ENCODE measurements at places on chromosomes 3 and 15. TPM values are rescaled to one million over a fixed set of nuclear protein-coding genes. Genes with fewer than 3 reads are reported as not detected.

The CYP1A2 gene
- not detected for total RNA-seq

DNA sequence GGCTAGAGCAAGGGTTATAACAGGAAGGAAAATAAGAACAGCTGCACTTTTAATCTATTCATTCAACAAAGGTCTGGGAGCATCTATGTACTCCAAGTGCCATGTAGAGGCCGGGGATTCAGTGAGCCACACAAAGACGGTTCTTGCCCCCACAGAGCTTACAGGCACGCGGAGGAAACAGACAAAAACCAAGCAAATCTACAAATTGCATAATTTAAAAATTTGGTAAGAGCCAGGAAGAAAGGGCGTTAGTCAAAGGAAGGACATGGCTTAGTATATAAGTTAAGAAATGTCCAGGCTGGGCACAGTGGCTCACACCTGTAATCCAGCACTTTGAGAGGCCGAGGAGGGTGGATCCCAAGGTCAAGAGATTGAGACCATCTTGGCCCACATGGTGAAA is 10.4 kb upstream of the GREM1 start:
- no peak for DNase-seq

DNA sequence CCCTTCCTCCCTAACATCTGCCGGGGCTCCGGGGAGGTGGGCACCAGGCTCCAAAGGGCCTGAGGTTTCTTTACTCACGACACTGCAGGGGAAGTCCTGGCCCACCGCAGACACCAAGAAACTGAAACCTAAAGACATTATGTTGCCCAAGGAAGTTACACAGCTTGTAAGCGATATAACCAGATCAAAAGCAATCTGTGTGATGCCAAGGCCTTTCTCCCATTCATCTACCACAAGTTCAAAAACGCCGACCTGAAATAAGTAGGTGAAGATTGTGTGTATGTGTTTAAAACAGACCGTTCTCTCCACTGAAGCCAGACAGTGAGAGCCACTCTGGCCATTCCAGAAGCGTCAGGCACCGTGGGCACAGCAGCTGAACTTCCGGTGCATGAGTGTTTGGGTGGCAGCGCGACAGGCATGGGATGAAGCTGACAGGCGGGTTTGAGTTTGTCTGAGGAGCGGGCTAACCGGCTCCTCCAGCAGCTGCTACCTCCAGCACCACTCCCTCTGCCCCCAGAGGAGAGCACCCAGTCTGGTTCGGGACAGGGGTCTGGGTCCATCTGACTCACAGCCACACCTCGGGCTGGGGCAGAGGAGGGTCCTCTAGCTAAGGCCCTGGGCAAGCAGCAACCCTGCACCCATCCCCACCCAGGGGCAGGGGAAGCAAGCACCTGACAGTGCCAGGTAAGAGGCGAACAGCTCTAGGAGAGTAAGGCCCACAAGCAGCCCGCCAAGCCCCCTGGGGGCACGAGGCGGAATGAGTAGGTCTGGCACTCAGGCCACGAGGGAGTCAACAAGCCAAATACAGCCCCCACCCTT is 1.3 kb downstream of the TNK2 start:
- DNase-seq: peak; percentile 59

The MNS1 gene
- 1.7 TPM for total RNA-seq

GRCh38 chr3:150110097-150110496 is 139.4 kb upstream of the PFN2 start:
- no peak for DNase-seq

- DNase-seq: no peak
Measured at GRCh38 chr3:48652923-48653715, 9.6 kb downstream of the CELSR3 start.

DNA sequence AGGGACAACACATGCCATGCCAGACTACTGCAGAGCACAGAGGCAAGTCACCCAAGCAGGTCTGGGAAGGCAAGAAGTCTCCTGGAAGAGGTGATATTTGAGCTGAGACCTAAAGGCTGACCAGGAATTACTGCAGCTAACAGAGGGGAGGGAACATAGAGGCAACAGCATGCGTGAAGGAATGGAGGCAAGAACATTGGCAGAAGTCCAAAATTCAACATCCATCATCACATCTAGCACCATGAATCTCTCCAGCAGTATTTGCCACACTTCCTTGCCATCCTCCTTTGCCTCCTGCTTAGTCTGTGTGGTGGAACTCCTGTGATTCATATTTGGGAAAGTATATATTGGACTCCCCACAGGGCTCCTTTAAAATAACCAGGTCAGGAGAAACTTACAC is 870 bp upstream of the TSEN2 start:
- DNase-seq: no peak

The MCF2L2 gene
- 2.7 TPM for total RNA-seq

GRCh38 chr3:71423151-71423906 is 160.2 kb downstream of the FOXP1 start:
- DNase-seq: no peak
